ENCODE measurements at places on chromosomes 13 and 19.
A peak's percentile ranks its signal among the peaks of the same experiment; 100 is the strongest.

DNA sequence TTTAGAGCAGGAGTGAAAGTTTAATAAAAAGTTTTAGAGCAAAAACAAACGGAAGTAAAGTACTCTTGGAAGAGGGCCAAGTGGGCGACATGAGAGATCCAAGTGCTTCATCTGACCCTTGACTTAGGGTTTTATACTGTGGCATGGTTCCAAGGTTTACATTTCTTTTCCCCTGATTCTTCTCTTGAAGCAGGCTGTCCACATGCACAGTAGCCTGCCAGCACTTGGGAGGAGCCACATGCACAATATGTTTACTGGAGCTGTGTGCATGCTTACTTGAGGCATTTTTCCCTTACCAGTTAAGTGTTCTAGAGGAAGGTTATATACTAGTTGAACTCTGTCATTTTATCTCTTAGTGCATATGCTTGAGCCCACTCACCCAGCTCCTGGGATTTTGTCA is 295.6 kb downstream of the TBC1D4 start:
- DNase-seq: no peak

GRCh38 chr19:52070496-52070895 is 21.9 kb upstream of the ZNF432 start:
- no peak for DNase-seq

GRCh38 chr13:50608370-50608769 is 235.1 kb downstream of the DLEU7 start:
- DNase-seq: no peak

DNA sequence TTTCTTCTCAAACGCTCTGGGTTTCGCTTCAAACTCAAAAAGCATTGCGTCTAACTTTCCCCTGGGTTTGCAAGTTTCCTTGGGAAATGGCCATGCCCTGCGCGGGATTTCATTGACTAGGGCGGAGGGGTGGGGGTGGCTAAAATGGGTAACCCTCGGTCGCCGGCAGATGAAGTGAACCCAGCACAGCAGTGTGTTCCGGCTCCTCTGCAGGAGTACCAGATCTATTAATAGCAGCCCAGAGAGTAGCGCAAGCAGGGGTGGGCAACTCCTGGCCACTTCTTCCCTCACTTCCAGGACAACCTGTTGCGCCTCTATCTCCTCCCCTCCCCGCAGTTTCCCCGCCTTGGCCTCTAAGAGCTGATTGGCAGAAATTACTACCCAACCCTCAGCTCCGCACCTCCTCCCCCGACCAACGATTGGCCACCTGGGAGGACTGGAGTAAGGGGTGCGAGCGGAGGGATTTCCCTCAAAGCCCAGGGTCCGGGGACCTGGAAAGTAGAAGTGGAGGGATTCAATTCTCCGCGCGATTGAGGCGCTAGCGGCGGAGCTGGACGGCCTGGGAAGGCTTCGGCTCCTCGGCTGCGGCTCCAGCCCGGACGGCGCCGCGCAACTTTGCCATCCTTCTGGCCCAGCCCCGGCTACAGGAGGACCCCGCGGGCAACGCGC is at the start of gene FREM2:
FREM2 (plus strand) TSS at position 501 of the 669 bp plus-strand sequence. CDS start 268 bp downstream, outside the sequence.
- DNase-seq: no peak

DNA sequence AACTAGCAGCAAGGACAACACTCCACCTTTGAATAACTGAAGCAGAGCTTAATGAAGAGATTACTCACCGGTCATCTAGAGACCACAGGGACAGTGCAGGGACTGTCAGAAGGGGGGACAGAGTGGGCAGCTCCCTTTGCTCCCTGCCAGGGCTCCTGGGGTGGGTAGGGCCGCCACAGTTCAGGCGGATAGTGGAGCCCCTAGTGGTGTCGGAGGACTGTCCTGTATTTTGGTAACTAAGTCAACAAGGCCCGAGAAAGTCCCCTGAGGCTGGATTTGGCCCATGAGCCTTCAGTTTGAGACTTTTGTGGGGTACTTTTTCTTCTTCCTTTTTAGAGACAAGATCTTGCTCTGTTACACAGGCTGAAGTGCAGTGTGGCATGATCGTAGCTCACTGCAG is 44.6 kb downstream of the GJA3 start:
- no peak for DNase-seq

- DNase-seq: peak; percentile 60
Observed at GRCh38 chr13:33228648-33229445, 56.7 kb downstream of the STARD13 start.

DNA sequence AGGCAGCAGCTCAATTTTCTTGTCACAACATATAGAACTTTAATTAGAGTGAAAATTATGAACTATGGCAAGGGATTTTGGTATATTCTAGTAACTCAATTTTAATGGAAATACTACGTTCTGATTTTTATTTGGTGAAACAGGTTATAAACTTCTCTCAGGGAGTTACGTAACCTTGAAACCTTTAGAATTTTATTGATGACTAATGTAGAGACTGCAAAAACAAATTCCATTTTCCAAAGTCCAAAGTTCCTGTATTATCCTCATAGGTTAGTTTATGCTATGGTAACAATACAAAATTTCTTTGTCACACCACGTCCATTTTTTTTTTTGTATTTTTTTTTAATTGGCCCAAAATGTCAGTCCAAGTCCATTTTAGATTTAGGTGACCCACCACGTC is 185.7 kb downstream of the KLF5 start:
- DNase-seq: no peak

DNA sequence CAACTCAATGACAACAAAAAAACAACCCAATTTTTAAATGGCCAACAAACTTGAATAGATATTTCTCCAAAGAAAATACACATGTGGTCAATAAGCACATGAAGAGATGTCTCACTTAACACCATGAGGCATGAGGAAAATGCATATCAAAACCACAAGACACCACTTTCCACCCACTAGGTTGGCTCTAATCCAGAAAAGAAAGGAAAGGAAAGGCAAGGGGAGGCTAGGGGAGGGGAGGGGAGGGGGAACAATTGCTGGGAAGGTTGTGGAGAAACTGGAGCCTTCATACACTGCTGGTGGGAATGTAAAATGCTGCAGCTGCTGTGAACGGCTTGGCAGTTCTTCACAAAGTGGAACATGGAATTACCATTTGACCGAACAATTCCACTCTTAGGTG is 854.3 kb downstream of the UQCRFS1 start:
- no peak for DNase-seq

GRCh38 chr13:41059456-41060081 is 1.7 kb upstream of the WBP4 start:
- no peak for DNase-seq

GRCh38 chr19:42053037-42053935 is 16.7 kb downstream of the GRIK5 start:
- no peak for DNase-seq

- peak; percentile 39 for DNase-seq
Observed at GRCh38 chr13:91302111-91302510, 45.4 kb upstream of the MIR17HG start.

GRCh38 chr19:8261347-8261746 is 46.8 kb downstream of the CD320 start:
- DNase-seq: no peak

DNA sequence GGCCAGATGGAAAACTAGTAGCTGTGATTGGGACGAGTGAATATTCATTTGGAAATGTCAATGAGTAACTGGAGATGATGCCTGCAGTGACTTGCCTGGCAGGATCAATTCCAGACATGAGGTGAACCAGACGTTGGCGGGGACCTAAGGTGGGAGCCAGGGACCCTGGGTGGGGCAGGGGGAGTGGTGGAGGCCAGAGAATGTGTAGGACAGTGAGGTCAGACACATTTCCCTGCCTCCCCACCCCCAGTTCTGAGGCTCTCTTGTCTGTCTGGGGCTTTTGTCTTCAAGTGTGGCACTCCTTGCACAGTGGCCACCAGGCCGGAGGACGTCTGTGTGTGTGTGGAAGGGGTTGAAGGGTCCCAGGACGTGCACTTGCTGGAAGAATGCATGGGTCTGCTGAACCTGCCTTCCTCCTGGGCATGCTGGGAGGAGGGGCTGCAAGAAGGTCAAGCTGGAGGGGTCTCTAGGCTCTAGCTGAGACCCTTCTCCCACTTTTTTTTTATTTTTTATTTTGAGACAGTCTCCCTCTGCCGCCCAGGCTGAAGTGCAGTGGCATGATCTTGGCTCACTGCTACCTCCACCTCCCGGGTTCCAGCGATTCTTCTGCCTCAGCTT is 51.6 kb downstream of the CHST8 start:
- no peak for DNase-seq

DNA sequence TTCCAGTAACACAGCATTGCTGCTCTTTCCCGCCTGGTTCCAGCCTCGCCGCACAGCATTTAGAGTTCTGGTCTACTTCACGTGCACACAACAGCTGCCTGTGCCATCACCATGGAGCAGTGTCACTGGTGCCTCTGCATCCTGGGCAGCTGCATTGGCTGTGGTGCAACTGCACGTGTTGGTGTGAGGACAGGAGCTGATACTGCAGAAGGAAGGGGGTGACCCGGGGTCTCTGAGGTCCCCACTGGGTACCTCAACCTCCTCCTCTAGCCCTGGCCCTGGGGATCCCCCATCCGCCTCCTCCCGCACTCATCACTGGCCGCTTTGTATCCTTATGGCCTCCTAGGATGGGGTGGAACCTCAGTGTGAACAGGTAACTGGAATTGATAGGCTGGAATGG is 112.5 kb downstream of the SOX1 start:
- DNase-seq: no peak

GRCh38 chr19:3148503-3148902 is 12.7 kb downstream of the GNA15 start:
- no peak for DNase-seq

DNA sequence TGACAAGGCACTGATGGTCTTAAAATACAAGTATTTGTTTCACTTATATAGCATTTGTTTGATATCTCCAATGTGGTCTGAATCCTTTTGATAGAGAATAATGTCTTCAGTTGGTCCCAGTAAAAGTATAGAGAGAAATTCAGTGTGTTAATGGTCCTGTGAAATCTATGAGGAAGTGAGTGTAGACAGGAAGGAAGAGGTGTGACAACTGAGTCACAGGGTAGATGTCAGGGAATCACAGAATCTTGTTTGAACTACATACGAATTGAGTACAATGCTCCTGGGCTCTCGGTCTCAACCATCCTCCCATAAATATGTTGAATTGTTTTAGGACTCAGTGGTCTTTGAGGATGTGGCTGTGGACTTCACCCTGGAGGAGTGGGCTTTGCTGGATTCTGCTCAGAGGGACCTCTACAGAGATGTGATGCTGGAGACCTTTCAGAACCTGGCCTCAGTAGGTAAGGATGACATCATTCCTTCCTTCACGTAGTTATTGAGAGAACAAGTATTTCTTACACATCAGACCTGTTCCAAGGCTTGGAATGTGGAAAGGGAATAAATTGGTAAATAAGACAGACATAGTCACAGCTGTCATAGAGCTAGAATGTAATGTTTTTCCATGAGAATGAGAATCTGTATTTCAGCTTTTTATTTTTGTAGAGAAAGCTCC is 9.1 kb downstream of the ZNF555 start:
- no peak for DNase-seq

- no peak for DNase-seq
Observed at GRCh38 chr19:31519256-31519655, 170.0 kb upstream of the TSHZ3 start.

DNA sequence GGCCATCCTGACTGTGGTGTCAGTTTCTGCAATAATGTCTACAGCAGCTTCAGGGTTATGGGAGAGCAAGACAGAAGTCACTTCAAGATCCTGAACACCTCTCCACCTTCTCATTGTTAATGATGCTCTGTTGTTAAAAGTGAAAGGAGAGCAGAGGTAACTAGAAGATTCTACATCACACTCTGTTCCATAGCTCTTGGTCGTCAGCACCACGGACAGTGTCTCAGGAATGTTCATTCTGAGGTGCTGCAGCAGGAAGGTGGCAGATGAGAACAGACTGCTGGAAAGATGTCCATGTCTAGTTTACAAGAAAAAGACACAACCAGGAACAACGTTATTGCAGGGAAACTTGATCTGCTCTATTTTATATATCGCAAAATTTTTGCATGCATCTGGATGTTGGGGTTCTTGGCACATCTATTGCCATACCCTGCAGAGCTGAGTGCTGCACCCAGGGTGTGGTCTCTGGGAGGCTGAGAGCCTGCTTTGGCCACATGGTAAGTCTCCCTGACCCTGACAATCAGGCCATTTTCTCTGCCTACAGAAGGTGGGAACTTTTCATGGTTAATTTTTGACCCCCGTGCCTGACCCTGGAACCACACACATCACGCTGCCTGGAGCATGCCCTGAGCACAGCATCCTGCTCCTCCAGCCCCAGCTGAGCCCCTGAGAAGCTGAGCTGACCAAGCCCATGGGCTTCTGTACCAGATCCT is 12.7 kb downstream of the CEACAM21 start:
- peak; percentile 45 for DNase-seq

GRCh38 chr13:20428666-20429644 is 96.7 kb downstream of the CRYL1 start:
- DNase-seq: no peak

- DNase-seq: no peak
Observed at GRCh38 chr19:31515931-31516330, 166.7 kb upstream of the TSHZ3 start.

DNA sequence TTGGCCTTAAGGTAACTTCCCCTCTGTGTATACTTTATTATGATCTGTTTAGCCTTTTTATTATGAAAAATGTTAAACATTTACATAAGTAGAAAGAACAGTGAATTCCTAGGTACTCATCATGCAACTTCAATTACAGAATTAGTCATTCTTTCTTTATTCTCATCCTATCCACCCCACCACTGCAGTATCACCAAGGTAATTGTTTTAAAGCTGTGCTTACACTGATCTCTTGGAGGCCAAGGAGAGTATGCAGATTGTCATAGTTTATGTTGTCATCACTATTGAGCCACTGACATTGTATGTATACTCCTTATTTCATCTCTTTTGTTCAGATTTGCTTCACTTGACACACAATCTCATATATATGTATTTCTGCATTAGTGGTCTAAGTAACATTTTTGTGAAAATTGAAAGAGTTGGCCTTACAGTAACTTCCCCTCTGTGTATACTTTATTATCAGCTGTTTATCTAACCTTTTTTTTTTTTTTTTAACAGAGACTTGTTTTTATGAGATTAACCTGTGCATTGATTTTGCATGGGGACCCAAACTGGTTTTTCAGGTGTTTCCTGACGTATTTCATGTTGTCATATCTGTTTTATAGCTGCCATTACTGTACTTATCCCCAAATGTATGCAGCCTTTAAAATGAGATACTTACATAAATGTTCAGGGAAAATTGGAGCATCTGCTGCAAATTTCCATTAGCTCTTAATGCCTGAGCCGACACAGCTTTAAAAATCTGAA is 4.5 kb downstream of the ZNF507 start:
- DNase-seq: no peak

- no peak for DNase-seq
Observed at GRCh38 chr19:46125447-46125846, 959 bp upstream of the IGFL3 start.
